ENCODE measurements at places on chromosomes 3 and 15.

DNA sequence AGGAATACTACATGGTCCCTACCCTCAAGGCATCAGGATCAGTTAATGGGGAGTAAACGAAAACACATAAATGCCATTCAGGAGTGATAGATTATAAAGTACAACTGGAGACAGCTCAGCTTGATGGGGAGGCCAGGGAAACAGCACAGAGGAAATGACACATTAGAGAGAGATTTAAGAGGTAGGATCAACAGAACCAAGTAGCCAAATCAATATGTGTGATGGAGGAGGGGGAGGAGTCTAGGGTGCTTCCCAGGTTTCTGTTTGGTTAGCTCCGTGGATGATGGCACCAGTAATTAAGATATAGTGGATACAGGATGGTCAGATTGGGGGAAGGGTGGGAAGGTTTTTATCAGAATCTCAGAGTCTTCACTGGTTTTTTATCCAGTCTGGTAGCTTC is 229.5 kb upstream of the ROPN1 start:
- no peak for DNase-seq

- DNase-seq, result no peak
Measured at GRCh38 chr15:65816441-65816840, 24.3 kb upstream of the DENND4A start.

DNA sequence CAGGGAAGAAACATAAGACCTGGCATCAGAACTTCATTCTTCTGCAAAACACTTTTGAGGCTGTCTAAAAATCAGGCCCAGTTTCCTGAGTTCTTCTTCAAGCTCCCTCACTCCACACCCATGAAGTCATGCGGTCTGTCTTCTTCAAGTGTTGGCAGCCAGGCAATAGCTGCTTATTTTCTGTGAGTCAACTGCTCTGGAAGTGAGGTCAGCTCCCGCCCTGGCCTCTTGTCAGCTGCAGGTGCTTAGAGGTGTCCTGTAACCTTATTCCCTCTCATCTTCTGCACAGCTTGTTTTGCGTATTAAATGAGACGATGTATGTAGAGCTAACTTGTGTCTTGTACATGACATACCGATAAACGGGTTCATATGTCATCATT is 226.1 kb downstream of the ADAMTS17 start:
- DNase-seq, result no peak

- no peak for DNase-seq
Measured at GRCh38 chr3:32176989-32177701, 61.3 kb upstream of the CMTM8 start.

DNA sequence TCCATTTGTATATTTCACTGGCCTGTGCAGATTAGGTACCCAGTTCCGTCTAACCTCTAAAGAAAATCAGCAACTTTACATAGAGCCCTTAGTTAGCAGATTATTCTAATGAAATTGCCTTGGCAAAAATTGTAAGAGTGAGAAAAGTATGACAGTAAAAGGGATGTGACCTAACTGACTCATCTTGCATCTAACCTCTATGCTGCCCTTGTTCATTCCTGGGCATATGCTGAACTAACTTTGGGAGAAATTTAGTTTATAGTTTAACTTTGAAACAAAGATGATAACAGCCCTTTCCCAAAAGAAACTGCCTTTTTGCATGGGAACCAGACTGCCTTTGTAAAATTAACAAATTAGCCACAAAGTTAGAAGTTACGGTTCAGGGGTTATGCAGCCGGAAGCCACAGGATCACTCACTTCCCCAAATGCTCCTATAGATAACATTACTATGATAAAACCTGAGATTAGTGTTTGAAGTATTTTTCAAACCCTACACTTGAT is 839.8 kb upstream of the ALCAM start:
- no peak for DNase-seq

DNA sequence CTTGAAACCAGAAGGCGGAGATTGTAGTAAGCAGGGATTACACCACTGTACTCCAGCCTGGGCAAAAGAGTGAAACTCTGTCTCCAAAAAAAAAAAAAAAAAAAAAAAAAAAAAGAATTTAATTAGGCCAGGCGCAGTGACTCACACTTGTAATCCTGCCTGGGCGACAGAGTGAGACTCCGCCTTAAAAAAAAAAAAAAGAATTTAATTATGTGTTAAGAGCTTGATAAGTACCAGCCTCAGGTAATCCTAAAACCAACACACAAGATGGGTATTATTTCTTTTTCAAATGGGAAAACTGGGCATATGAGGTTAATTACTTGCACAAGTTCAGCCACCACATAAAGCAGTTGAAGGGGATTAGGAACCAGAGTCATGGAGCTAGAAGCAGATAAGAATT is 49.0 kb downstream of the PBRM1 start:
- DNase-seq, result no peak

GRCh38 chr15:68054628-68055223 is 611 bp downstream of the PIAS1 start:
- peak; percentile 24 for DNase-seq

GRCh38 chr3:191493336-191493735 is 32.4 kb downstream of the PYDC2 start:
- no peak for DNase-seq

DNA sequence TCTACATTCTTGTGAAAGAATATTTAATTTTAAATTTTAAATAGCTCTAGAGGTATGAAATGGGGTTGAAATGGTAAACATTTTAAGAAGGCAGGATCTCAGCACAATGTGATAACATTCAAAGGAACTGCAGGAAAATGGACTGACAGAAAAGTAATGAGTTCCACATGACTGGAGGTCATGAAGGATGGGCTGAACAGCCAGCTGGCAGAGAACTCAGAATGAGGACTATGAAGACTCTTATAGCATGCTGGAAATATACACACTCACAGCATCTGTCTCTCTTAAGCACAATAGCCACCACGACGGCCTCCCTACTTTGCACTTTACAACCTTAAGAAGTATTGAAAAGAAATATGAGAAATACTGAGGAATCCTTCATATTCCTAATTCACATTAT is 94.7 kb downstream of the TNIK start:
- DNase-seq, result no peak

GRCh38 chr3:102544741-102545140 is 109.9 kb downstream of the ZPLD1 start:
- no peak for DNase-seq

DNA sequence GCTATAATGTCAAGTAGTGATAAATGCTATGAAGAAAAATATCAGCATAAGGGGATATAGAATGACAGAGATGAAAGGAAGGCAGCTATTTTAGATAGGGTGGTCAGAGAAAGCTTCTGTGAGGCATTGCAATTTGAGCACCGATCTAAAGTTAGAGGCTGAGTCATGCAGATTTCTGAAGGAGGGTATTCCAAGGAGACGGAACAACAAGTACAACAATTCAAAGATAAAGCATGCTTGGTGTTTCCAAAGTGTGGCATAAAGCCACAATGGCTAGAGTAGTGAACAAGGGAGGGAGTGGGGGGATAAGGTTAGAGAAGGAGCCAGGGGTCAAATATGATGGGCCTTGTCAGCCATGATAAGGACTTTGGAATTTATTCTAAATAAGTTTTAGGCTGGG is 71.9 kb downstream of the PFN2 start:
- no peak for DNase-seq

- DNase-seq, result no peak
Measured at GRCh38 chr3:105534491-105534890, 167.8 kb downstream of the ALCAM start.
